ENCODE measurements at places on chromosomes 3 and 15.

DNA sequence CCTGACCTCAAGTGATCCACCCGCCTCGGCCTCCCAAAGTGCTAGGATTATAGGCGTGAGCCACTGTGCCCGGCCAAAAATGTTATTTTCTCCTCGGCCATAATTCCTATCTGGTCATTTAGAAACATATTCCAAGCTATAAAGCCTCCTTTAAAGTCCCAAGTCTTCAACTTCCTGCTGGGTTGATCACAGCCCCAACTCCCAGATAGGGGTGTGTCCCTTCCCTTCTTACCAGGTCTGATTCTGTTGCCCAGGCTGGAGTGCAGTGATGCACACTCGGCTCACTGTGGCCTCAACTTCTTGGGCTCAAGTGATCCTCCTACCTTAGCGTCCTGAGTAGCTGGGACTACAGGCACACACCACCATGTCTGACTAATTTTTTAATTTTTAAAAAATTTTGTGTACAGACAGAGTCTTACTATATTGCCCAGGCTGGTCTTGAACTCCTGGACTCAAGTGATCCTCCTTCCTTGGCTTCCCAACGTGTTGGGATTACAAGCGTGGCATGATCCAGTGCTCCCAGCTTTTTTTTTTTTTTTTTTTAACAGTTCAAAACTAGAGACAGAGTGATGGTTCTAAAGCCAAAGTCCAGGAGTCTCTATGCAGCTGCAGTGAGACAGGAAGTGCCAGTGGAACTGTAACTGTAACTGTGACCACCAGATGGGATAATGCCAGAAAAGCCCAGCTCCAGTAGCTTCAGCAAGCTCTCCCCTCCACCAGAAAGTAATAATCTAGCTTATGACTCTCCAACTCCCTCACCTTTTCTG, 8.2 kb upstream of the PRKAR2A start:
- DNase-seq: no peak

GRCh38 chr3:170759511-170760173, 110.4 kb downstream of the RPL22L1 start:
- no peak for DNase-seq

GRCh38 chr3:8416965-8417364, 84.7 kb upstream of the LMCD1 start:
- no peak for DNase-seq

GRCh38 chr3:165555785-165556184, 281.4 kb downstream of the BCHE start:
- DNase-seq: no peak

GRCh38 chr3:175571096-175571495, 712.0 kb downstream of the NAALADL2 start:
- no peak for DNase-seq

- DNase-seq: peak; percentile 55
These were observed 8.7 kb upstream of the CAMK1 start for GRCh38 chr3:9778143-9779074.

DNA sequence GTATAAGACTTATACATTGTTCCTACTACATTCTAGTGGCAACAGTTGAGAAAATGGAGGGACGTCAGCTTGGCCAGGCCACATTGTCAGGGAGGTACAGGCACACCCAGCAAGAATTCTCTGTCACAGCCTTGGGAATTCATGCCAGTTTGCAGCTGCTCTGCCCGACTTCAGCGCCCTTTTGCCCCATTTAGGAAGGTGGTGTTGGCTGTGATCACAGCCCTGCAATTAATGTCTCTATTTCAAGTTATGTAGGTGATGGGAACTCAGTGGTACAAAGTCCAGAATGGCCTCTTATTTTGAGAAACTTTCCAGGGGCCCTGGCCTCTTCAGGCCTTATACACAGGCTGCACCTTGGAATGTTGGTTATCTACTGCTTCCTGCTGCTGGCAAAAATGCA, 26.7 kb downstream of the AMOTL2 start:
- no peak for DNase-seq

DNA sequence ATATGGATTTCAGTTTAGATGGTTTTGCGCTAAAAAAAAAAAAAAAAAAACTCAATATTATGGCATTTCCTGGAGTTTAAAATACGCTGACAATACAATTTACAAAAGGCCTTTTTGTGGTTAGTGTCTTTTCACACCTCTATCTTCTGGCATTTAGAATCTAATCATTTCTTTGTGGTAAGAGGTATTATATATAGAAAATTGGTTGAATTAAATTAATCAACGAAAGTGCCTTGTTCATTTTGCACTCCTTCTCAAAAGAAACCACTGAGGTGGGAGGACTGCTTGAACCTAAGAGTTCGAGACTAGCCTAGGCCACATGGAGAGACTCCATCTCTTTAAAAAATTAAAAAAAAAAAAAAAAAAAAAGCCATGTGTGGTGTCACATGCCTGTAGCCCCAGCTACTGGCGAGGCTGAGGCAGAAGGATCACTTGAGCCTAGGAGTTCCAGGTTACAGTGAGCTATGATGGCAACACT, 90.0 kb upstream of the ICE2 start:
- DNase-seq: no peak

DNA sequence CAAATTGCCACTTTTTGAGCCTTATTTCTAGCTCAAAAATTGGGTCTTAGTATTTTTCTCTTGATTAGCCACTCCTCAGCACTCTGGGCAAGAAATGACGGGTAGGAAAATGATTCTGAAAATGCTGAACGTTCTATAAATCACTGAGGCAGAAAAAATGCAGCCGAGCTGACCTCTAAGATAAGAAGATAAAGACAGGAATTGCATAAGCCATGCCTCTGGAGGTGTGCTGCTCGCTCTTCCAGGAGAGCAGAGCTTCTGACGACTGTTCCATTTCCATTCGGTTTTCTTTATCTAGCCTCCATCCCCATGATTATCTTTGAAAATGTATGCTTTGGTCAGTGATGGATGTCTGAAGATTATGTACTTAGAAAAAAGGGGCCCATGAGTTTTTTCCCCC, 558.8 kb upstream of the ADAMTS9 start:
- no peak for DNase-seq

- DNase-seq: peak; percentile 80
These were observed 54.7 kb upstream of the TRAK1 start for GRCh38 chr3:42036483-42036823.

GRCh38 chr3:21587894-21588293, 163.1 kb downstream of the ZNF385D start:
- DNase-seq: no peak

- DNase-seq: no peak
These were observed 62.5 kb upstream of the GBE1 start for GRCh38 chr3:81823882-81824395.

- no peak for DNase-seq
These were observed 844.9 kb upstream of the ALCAM start for GRCh38 chr3:104521606-104522336.

- no peak for DNase-seq
These were observed 5.5 kb downstream of the ABTB1 start for GRCh38 chr3:127678315-127678599.

GRCh38 chr3:12808587-12808986, 12.1 kb downstream of the CAND2 start:
- no peak for DNase-seq
